ENCODE measurements at places on chromosomes 12 and 14.

GRCh38 chr14:106642090-106642489 lies 1115.7 kb downstream of the TMEM121 start:
- DNase-seq, result no peak

- DNase-seq, result no peak
These were observed 1053.6 kb downstream of the SLC6A15 start for GRCh38 chr12:83859021-83859420.

DNA sequence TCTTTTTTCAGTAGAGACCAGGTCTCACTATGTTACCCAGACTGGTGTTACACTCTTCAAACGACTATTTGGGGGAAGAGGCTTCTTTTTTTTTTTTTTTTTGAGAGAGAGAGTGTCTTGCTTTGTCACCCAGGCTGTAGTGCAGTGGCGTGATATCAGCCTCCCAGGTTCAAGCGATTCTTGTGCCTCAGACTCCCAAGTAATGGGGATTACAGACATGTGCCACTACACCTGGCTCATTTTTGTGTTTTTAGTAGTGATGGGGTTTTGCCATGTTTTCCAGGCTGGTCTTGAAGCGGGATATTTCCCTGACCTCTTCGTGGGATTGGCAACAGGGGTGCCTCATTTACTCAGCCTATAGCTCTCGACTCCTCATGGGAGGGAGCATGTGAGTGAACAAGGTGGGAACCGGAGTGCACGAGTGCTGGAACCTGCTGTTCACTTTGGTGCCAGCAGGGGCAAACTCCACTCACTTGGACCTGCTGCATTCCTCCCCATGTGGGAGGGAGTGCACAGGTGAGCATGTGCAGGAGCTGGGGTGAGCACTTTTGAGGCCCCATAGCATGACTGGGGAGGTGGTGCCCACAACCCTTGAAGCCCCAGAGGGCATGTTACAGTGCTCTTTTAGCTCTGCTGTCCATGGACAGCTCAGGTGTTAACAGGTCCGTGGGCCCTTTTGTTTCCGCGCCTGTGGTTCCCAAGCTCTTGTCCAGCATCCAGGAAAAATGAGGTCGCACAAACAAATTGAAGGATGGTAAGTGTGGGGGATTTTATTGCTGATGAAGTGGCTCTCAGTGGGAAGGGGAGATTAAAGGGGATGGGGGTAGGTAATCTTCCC lies 79.1 kb upstream of the HECTD1 start:
- DNase-seq, result no peak

GRCh38 chr12:122060081-122060501 lies 18.5 kb upstream of the MLXIP start:
- DNase-seq, result no peak

DNA sequence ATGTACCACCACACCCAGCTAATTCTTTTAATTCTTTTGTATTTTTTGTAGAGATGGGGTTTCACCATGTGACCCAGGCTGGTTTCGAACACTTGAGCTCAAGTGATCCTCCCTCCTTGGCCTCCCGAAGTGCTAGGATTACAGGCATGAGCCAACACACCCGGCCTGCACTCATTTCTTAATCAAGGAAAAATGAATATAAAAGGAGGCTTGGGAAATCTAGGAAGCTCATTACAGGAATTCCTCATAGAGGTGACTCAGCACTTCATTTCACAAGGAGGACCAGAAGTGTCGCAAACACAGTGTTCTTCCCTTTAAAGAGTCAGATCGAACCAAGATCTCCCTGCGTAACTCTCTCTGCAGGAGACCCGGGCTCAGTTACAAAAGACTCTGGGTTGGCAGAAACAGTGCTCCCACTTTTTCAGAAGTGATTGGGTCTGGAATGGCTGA lies 30.3 kb downstream of the NFKBIA start:
- DNase-seq, result no peak
